Stimulated activated CD8-positive, alpha-beta memory T cell treated with anti-CD3 and anti-CD28 coated beads, Interleukin-7, amount 100 ng/mL, for 1 hour (primary cell): ENCODE measurements at places on chromosomes 6 and 20.

- DNase-seq: no peak
Measured at GRCh38 chr6:72683797-72684196, 61.9 kb downstream of the KCNQ5 start.

DNA sequence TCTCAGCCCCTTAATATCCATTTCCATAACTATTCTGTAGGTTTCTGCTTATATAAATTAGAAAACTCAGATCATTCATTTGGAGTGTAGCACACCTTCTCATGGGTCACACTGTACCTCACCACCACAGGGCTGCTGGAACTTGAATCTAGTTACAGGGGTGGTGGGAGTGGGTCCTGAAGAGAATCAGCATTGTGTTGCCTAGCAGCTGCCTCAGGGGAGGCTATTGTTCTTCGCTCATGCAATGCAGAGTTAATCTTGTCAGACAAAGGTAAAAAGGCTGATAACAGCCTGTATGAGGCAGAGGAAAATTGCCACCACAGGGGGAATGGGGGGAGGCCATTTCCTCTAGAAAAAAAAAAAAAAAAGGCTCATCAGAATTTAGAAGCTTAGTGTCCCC lies 496.0 kb upstream of the ADGRB3 start:
- DNase-seq: no peak

GRCh38 chr6:3085074-3085473 lies 16.8 kb downstream of the RIPK1 start:
- no peak for DNase-seq

DNA sequence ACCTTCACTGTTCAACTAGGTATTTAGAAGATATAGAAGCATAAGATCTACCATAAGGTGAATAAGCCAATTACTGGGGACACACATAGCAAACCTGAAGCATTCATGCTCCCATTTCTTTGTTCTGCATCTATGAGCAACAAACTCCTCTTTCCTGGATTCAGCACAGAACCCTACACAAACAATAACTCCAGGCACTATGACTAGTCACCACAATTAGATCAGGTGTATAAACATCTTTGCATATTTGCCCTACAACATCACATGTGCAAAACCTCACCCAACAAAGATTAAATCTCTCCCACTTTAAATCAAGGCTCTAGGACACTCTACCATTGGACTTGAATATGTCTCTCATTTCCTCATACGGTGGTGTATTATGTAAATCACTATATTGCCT lies 652.3 kb downstream of the EPHA7 start:
- no peak for DNase-seq

DNA sequence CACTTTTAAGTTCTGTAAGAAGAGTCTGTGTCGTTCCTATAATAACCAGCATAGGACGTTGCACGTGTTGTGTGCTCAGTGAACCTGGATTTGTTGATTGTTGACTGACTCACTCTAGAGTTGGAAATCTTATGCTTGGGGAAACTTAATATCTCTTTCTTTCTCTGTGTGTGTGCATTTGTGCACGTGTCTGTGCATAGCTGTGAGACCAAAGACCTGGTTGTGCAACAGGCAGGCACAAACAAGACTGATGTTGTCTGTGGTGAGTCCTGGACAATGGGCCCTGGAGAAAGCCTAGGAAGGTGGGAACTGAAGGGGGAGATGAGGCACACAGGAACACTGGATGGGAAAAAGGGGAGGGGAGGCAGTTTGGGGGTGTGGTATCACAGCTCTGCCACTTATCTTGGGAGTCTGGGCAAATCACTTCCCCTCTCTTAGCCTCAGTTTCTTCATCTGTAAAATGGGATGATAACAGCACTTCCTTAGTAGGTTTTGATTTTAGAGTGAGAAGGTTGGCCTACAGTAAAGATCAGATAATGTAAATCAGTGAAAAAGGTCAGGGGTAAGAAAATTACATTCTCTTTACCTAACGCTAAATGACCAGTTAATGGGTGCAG lies 8.4 kb downstream of the CD40 start:
- DNase-seq: no peak

GRCh38 chr6:160388922-160389321 lies 40.7 kb downstream of the SLC22A3 start:
- no peak for DNase-seq

DNA sequence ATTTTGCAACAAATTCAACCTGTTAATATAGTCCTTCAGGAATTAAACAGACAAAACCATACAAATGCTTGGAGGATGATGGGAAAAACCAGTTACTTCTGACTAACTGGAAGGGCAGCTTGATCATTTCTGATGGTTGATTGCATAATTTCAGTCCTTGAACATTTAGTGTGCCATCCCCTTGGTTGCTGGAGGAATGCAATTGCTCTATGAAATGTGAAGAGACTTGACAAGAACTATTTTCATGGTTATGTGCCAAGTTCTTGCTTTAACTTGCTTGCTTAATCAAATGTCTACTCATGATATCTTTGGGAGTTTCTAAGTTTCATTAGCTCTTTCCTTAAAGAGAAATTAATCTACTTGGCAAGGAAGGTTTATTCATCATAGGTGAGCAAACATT lies 45.2 kb downstream of the ANKEF1 start:
- DNase-seq: no peak

DNA sequence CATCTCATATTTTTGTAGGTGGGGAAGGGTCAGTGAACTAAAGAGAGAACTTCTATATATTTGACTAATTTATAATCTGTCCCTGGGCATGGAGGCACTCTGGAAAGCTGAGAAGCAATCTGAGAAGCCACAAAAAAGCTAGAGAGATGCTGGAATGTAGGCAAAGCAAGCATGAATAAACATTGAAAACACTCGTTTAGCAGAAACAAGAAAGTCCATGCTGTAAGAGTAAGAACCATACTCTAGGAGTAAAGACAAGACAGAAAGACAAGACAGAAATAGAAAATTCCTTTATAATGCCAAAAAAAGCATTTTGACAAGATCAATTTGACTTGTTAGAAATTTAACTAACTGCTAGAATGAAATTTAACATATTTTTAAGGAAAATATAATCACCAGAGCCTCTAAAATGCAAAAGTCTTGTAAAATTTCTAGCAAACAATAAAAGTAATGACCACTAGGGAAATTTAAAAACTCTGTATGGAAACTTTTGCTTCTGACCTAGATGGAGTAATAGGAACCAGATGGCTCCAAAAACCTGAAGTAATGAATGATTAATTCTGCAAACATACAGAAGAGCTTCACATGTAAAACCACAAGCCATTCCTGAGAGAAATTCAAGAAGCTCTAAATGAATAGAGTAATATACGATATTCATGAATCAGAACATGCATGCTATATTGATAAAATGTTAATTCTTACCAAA lies 625.7 kb upstream of the PTCHD4 start:
- DNase-seq: no peak

DNA sequence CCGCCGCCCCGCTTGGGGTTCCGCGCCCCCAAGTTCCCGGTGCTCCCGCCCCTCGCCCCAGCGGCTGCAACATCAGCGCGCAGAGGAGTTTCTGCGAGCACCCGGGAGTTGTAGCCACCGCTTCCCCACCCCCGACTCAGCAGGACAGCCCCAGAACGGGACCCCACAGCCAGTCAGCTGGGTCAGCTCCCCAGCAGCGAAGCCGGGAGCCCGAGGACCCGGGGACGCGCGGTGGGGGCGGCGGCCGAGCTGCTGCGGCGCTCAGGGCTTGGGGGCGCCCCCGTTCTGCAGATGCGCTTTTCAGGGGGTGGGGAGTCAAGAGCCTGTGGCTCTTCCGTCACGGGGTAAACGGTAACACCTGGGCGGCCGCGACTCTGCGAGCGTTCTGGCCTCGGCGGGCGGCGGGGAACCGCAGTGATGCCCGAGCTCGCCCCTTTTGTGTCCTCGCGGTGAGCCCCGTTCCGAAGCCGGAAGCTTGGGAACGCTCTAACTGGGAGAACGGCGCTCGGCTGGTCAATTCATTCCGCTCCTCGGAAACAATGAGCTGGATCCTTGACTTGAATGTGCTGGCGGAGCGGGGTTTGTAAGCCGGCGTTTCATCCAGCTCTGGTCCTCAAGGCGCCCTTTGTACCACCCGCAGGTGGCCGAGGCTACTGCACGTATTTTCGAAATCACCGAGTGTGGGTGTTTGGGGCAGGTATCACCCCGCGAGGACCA lies 774 bp downstream of the PLEKHG1 start:
- DNase-seq: peak; percentile 9

DNA sequence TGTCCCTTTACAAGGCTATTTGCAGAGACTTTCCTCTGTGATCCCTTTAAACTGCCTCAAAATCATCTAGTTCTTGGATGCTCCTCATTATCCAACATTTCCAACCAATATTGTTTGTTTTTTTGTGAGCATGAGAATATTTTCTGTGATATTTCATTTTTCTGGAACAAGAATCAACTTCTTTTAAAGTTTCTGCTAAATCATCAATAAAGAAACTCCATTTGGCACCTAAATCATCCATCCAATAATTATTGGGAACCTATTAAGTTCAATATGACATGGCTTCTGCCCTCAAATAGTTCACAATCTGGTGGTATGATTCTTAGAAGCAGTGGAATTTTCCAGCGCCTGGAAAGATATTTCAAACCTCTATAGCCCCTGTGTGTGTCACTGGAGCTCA lies 207.6 kb downstream of the ISM1 start:
- no peak for DNase-seq

- DNase-seq: no peak
Measured at GRCh38 chr6:158033077-158033750, 51.6 kb downstream of the SYNJ2 start.

DNA sequence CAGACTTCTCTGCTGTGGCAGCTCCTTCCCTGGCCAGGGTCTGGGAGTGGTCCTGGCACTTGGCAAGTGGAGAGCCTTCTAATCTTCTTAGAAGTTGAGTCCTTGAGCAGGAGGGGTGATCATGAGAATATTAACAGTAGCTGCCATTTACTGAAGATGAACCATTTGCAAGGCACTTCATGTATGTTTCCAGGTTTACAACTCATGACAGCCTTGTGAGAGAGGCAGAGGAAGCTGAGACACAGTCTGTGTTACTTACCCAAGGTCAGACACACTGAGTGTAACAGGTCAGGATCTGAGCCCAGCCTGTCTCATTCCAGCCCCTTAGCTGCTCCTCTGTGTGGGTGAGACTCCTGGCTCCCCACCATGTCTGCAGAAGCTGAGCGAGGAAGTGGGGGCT lies 45.5 kb upstream of the SRF start:
- no peak for DNase-seq

- DNase-seq: no peak
Measured at GRCh38 chr6:55034752-55035151, 139.6 kb upstream of the HCRTR2 start.

GRCh38 chr6:93779086-93779841 lies 359.9 kb upstream of the EPHA7 start:
- no peak for DNase-seq

- no peak for DNase-seq
Measured at GRCh38 chr20:13816757-13817156, 31.9 kb downstream of the NDUFAF5 start.

- DNase-seq: no peak
Measured at GRCh38 chr20:49345524-49345923, 67.7 kb upstream of the ZNFX1 start.

DNA sequence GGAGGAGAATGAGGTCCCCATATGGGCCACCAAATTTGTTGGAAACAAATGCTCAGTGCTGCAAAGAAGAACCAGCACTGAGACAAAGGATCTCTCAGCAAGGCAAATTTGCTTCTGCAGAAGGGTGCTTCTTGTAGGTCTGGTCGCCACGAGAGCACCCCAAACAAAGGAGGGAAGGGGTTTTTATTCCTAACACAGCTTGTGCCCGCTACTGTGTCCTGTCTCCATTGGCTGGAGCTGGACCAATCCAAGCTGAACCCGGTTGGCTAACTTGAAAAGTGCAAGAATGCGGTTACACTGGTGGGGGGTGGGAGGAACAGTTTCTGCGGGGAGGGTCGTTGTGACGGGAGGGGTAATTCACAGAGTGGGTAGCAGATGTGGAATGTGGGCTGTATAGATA lies 54.1 kb upstream of the TULP1 start:
- DNase-seq: no peak

- DNase-seq: no peak
Measured at GRCh38 chr6:16596616-16597331, 164.5 kb downstream of the ATXN1 start.

- DNase-seq: no peak
Measured at GRCh38 chr6:40164345-40164755, 230.1 kb upstream of the MOCS1 start.

- DNase-seq: no peak
Measured at GRCh38 chr20:57586370-57586793, 25.5 kb downstream of the PCK1 start.

GRCh38 chr6:106318061-106318460 lies 7.5 kb downstream of the ATG5 start:
- no peak for DNase-seq

- no peak for DNase-seq
Measured at GRCh38 chr6:25472306-25472705, 179.7 kb upstream of the SCGN start.

DNA sequence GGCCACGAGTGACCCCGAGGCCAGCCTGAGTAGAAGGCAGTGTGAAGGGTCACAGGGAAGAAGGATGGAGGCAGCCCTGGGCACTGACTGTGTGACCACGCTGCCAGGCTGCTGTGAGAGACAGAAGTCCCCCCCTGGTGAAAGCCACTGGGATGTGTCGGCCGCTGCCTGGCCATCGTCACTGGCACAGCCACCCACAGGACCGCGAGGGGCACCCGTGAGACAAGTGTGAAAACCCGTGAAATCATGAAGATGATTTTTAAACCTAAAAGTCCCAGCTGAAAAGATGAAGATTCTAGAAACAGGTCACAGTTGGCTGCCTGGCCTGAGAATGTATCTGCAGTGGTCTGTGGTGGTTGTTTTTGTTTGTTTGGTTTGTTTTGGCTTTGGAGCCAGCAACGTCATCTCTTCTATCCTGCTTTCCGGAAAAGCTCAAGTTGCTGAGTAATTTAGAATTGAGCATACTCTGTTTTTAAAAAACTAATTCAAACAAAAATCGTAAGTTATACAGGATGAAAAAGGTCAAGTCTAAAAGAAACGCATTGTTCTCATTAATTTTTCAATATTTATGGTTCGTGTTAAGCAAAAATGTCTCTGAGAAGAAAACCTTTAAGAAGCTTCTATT lies 94.7 kb downstream of the HUS1B start:
- DNase-seq: no peak

DNA sequence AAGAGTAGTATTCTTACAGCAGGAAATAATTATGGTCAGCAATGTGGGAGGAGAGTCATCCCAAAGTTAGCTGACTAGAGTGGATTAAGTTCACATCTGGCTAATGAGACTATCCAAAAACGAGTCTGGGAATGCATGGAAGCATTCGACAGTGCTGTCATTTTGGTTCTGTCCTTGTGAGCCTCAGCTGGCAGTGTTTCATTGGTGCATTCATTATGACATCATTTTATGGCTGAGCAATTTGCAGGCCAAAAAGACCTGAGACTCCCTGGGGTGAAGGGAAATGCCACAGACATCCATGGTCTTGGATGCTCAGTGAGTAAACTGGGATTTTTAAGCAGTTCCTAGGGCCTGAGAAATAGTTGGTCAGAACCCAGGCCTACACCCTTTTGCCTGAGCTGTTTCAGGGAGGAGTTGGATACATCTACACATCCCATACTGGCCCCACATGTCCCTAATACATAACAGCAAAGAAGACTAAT lies 196.4 kb upstream of the CCN2 start:
- no peak for DNase-seq

- no peak for DNase-seq
Measured at GRCh38 chr6:51842804-51843378, 244.5 kb downstream of the PKHD1 start.

GRCh38 chr6:127462376-127462775 lies 3.2 kb upstream of the KIAA0408 start:
- DNase-seq: no peak

- DNase-seq: no peak
Measured at GRCh38 chr6:31118178-31118577, 2.1 kb downstream of the CDSN start.

- DNase-seq: no peak
Measured at GRCh38 chr6:142395768-142396231, 94.0 kb downstream of the ADGRG6 start.
